ENCODE measurements at places on chromosomes 12 and 14.

DNA sequence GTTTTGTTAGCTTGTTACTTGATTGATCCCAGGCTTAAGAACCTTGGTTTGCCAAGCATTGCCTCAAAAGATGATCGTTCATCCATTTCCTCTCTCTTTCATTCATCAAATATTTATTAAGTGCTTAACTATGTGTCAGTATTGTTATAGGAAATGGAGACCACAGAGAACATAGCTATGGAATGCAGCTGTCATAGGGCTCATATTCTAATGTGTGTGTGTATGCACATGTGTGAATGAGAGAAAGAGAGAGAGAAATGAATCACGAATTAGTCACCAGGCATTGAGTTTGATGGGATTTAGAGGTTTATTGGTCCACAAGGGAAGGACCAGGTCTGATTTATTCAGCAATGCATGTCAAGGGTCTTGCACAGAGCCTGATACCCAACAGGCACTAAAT lies 71.0 kb upstream of the FBXO21 start:
- DNase-seq, result peak; percentile 3

- peak; percentile 27 for DNase-seq
These were observed 43.9 kb upstream of the TESC start for GRCh38 chr12:117143008-117143532.

DNA sequence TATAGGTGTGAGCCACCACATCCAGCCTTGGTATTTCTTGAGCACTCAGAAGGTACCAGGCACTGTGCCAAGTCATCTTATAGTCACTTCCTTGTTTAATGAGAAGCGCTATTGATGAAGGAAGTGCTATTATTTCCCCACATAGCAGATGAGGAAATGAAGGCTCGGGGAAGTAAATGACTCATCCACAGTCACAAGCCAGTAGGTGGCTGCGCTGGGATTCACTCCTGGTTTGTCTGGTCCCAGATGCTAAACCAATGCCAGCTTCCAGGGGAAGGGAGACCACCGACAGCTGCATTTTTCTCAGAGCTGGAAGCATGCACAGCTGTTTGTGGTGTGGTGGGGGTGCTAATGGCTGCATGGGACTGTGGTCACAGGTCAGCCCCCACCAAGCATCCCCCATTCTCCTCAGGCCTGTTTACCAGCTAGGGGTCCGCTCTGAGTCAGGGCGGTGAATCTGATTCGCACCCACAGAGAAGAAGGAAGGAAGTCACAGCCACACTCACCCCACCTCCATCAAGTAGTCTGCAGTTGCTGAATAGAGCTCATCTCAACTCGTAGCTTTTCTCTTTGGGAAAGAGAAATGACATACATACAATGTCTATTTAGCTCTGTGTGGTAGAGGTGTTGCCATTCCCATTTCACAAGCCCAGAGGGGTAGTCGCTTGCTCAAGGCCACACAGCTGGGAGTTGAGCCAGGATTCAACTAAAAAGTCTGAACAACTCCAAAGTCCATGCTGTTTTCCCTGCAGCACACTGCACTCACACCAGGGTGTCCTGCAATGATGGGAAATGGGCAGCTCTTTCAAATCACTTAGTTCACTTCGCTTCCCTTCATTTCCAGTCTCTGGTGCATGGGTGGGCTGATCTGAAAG lies 6.3 kb upstream of the LTBP2 start:
- no peak for DNase-seq

GRCh38 chr14:31122921-31123320 lies 84.7 kb downstream of the HECTD1 start:
- DNase-seq, result no peak

GRCh38 chr12:108839890-108840230 lies 17.5 kb downstream of the SSH1 start:
- no peak for DNase-seq

DNA sequence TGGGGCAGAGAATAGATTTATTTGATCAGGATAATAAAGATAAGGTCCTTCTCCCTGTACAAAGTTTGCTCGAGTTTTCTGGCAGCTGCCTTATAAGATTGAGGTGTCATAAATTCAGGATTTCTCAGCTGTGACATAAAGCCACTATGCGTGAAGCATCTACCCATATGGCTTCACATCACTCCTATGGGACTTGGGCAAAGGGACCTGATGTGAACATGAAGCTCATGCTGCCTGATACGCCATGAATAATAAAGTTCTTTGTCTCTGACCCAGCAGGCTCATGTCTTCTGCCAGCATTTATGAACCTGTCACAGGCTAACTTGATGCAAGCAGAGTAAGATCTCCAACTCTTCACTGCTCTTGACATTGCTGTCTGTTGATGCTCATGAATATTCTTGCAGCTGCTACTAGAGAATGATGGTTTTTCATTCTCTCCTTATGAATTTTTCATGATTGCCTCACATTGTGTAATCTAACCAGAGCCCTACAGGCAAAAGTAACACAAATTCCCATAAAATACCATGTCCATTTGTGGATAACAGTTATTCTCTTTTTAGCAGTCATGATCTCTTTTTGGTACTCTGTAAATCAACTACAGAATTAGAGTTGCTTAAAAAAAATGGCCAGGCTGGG lies 49.0 kb upstream of the CPNE8 start:
- DNase-seq, result no peak

DNA sequence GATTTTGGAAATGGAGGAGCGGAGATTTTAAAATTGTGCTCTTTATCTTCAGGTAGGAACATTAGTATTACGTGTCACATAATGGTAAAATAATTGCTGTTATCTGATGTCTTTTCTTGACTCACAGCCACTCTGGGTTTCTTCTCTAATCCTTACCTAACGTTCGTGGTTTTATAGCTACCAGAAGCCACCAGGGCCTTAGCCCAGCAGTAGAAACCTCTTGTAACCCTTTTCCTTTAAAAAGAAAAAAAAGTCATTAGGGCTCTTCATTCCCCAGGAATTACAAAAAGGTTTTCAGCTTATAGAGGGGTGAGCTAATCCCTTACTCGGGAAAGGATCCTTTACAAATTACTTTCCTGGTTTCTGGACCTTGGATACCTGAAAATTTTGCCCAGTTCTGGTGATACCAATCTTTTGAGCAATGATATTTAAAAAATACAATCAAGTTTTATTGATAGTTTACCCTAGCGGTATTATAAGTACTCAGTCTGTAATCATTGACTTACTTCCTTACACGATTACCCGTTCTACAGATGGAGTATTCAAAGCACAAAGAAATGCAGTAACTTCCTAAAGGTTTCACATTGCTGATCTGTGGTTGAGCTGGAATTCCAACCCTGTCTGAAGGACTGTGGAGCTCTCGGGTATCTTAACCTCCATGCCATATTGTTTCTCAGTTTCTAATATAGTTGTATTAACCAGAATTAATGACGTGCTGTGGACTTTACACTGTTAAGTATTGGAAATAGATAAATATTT lies 1.6 kb downstream of the GABARAPL1 start:
- peak; percentile 59 for DNase-seq

DNA sequence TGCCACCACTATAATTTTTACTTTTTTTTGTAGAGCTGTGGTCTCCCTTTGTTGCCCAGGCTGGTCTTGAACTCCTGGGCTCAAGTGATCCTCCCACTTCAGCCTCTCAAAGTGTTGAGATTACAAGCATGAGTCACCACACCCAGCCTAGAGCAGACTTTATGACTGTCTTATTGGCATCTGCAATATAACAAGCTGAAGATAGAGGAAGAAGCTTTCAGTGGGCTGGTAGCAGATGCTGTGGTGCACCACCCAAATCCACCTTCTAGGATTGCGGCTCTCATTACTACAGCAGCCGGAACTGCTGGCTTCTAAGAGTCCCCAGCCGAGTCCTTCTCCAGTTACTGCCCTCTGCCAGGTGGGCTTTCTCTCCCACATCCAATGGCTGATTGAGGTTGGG lies 7.6 kb upstream of the STK38L start:
- no peak for DNase-seq

GRCh38 chr12:131001493-131001892 lies 47.8 kb downstream of the ADGRD1 start:
- no peak for DNase-seq

DNA sequence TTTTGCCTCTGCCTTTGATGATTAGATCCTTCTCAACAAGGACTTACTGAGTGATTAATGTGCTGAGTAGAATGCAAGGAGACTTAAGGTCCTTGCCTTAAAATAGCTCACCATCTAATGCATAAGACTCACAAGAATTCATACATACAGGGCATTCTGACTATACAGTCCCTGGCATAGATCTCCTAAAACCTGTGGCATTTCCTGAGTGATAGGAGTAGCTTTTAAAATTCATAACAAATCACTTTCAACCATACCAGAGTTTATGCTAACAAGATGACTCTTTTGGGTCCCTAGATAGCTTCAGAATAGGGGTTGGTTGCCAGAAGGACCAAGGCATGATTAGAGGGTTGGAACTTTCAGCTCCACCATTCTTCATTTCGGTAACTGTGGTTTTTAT lies 48.8 kb downstream of the STXBP6 start:
- DNase-seq, result no peak

DNA sequence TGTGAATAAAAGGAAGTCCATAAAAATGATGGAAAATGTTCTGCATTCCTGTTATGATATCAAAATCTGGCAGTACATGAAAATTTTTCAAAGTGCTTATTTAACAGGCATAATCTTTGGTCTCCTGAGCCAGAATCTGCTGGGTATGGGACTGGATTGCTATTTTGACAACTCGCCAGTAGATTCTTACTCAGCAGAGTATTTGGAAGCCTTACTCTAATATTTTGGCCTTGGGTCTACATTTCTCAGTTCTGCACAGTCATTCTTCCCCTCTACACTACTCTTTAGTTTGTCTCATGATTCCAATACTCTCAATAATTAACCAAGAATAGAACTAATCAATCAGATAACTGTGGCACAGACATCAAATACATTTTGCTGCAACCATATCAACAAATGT lies 1.1 kb upstream of the SLCO1B1 start:
- DNase-seq, result peak; percentile 14

- DNase-seq, result no peak
These were observed 460.7 kb downstream of the NOVA1 start for GRCh38 chr14:26137161-26137560.
